ENCODE measurements at places on chromosomes 4 and X. TPM values are rescaled to one million over a fixed set of nuclear protein-coding genes. Genes with fewer than 3 reads are reported as not detected.

EFNB1 gene
- total RNA-seq: 35.7 TPM

GRCh38 chrX:23694606-23695005 lies 27.3 kb downstream of the PRDX4 start:
- peak; percentile 75 for DNase-seq

VCX3A gene
- not detected for total RNA-seq

GRCh38 chr4:122666527-122667245 lies 45.8 kb upstream of the IL21 start:
- peak; percentile 70 for DNase-seq

DNA sequence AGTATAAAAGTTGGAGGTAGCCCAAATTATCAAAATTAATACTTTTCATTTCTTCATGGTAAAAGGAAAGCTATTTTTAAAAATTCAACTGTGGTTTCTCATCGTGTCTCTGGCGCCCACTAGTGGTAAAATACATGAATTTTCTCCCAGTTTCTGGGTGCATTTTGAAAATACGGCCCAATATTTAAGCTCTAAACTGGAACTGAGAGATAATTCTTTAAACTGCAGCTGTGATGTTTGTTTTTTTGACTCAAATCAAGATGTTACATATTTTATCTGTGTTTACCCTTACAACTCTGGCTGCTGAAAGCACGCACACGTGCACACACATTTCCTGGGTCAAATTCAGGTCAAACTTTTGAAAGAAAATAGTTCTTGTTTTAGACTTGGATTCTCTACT lies 123.9 kb upstream of the ACSL4 start:
- DNase-seq: no peak

DNA sequence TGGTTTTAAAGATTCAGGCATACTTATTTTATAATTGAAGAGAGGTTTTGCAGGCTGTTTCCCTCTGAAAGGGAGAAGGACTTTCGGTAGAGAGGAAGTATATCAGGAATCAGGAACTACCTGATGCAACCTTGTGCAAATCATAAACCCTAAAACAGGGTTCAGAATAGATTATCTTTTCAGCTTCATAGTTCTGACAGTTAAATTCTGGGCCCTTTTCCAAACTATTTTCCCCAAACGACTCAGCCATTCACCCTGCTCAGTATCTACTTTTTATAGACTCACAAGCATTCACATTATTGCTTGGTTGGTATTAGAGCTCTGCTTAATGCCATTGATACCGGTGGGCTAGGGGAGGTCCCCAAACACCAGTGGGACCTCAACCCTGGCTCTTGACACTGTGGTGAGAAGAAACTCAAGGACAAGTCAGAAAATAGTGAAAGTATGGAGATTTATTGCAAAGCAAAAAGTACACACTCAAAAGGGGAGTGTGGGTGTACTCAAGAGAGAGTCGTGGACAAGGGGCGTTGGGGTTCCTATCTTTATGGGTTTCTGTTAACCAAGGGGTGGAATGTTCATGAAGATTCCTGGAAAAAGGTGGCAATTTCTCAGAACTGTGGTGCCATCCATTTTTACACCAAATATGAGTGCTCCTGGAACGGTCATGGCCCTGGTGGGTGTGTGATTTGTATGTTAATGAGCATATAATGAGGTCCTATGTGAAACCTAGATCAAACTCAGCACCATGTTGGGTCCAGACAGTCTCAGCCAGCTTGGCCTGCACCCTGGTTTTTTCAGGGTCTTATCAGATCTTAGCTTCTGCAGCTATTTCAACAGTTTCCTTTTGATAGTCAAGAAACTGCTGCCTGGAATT lies 238.3 kb downstream of the DCLK2 start:
- DNase-seq: no peak

DNA sequence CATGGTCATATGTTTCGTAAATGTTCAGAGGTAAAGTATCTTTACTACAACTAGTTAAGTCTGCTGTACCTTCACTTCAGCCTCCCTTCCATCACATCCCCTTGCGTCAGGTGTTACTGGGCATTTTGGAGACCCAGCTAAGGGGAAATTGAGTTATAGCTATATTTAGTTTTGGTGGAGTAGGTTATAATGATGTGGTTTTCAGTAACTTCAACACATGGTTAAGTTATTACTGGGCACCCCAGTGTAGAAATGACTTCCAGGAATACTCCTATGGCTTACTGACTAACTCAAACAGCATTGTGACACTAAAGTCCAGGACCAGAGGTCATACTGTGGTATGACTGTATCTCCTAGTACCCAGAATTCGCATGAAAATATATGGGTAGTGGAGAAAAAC lies 23.4 kb upstream of the ACSL1 start:
- DNase-seq: no peak

- peak; percentile 94 for DNase-seq
Measured at GRCh38 chr4:184815046-184815877, 10.5 kb downstream of the ACSL1 start.

GRCh38 chrX:149223854-149224253 lies 281.3 kb downstream of the IDS start:
- DNase-seq: no peak

DNA sequence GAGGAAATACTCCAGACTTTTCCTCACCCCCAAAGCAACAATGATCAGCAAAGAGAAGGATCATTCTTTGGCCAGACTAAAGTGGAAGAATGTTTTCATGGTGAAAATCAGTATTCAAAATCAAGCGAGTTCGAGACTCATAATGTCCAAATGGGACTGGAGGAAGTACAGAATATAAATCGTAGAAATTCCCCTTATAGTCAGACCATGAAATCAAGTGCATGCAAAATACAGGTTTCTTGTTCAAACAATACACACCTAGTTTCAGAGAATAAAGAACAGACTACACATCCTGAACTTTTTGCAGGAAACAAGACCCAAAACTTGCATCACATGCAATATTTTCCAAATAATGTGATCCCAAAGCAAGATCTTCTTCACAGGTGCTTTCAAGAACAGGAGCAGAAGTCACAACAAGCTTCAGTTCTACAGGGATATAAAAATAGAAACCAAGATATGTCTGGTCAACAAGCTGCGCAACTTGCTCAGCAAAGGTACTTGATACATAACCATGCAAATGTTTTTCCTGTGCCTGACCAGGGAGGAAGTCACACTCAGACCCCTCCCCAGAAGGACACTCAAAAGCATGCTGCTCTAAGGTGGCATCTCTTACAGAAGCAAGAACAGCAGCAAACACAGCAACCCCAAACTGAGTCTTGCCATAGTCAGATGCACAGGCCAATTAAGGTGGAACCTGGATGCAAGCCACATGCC lies 89.7 kb downstream of the TET2 start:
- no peak for DNase-seq

DNA sequence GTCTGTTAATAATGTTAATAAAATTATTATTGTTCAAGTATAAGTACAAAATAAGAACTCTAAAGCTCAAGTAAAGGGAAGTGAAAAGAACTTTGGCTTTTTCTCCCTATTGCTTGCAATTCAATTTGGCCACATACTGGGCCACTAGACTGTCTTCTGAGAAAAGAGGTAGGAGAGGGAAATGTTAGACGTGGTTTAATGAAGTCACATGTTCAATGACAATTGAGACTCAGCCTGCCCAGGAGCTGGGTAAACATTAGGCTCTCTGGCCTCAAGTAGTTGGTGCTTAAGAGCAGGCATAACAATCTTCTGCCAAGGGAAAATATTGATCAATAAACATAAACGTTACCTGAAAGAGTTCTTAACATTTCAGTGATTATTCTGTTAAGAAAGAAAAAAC lies 15.1 kb upstream of the PRSS12 start:
- DNase-seq: no peak

DNA sequence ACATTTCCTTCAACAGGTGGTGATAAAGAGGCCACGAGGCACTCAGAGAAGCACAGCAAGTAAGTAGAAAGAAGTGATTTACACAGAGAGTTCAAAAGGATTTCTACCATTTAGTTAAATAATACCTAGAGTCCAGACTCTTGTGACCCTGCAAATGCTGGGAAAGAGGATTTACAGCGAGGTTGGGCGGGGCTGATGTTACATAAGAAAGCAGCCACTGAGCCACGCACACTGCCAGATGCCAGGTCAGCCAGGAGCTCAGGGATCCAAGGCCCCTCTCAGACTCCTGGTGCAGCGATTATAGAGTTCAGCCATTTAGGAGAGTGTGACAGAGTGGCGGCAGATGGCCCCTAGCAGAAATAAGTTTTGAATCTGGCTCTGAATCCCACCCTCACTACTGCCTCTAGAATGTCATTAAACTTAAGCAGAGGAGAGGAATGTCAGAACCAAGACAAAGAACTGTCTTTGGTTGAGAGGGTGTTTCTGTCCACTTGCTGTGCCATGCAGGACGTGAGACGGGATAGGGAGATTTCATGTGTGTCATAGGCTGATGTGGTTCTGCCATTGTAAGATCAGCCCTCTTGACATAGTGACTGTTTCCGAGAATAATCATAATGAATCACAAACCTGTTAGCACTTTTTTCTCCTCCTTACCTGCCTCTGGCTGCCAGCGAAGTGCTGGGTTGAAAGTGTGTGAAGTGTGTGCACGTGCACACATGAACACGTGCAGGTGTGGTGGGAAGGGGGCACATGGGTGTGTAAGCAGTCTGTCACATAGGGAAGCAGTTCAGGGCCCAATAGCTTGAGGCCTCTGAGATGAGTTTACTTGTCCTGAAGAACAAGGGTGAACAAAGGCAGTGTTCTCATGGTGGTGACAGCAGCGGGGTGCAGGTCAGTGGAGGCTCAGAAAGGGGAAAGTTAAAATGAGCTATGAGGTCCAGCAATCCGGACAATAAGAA lies 50.1 kb downstream of the MFAP3L start:
- no peak for DNase-seq

- DNase-seq: peak; percentile 82
Measured at GRCh38 chrX:47366041-47366722, 4.2 kb upstream of the ZNF157 start.
